ENCODE measurements at places on chromosomes 3 and 15. TPM values are rescaled to one million over a fixed set of nuclear protein-coding genes. Genes with fewer than 3 reads are reported as not detected.

MEX3B gene
- total RNA-seq: 1.4 TPM

TUSC7 gene
- total RNA-seq: not detected

RNF13 gene
- 117 TPM for total RNA-seq

ANKRD63 gene
- total RNA-seq: not detected

AADACL2 gene
- not detected for total RNA-seq

NEK10 gene
- 0.20 TPM for total RNA-seq

CYP1A2 gene
- total RNA-seq: not detected

ZDHHC19 gene
- total RNA-seq: not detected
